ENCODE measurements at places on chromosomes 7 and 10.

GRCh38 chr7:22578007-22578733 lies 78.2 kb upstream of the STEAP1B start:
- no peak for DNase-seq

DNA sequence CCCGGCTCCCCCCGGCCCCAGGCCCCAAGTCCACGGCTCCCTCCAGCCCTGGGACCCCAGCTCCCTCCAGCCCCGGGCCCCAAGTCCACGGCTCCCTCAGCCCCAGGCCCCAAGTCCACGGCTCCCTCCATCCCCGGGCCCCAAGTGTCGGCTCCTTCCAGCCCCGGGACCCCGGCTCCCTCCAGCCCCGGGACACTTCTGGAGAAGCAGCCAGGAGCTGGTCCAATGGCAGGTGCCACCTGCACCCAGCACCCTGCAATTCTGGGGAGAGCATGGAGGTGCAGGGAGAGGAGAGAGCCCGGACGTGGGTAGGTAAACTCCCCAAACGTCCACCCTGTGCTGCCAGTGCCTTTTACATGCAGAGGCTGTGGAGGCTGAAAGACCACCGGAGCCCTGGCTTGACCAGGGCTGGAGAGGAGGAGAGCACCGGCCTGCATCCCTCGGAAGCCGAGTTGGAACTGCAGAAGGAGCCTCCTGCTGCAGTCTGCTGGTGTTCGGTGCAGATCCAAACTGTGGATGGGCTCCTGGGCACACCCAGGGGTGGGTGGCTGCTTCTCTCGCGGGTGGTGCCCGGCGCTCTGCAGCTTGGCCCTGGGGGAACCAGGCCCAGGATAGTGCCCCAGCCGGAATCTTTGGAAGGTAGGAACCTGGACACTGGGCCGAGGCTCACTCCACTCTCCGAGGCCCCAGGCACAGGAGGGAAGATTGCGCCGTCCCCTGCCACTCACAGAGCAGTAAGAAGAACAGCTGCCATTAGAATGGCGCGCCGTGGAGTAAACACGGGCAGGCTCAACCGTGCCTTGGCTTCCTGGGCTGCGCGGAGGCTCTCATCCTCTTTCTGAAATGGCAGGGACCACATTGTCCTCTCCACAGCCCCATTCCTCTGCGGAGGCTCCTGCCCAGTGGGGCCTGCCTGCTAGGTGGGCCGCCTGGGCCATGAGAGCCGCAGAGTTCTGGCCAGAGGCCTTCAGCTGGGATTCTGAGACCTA lies 14.7 kb downstream of the SHH start:
- no peak for DNase-seq

GRCh38 chr7:10211861-10212260 lies 761.8 kb upstream of the PHF14 start:
- no peak for DNase-seq

DNA sequence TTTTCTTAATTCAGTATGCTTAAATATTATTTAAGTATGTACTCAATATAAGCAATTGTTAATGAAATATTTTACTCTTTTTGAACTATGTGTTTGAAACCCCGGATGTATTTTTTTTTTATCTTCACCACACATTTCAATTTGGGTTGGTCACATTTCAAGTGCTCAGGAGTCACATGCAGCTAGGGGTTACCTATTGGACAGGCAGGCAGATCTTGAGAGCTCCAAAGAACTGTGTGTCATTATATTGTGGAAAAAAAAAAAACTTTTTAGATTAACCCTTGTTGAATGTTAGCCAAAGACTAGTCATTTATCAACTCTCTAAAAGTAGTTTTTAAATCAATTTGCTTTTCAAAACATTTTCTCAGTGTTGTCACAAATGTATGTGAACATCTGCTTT lies 37.2 kb downstream of the IKZF1 start:
- no peak for DNase-seq

DNA sequence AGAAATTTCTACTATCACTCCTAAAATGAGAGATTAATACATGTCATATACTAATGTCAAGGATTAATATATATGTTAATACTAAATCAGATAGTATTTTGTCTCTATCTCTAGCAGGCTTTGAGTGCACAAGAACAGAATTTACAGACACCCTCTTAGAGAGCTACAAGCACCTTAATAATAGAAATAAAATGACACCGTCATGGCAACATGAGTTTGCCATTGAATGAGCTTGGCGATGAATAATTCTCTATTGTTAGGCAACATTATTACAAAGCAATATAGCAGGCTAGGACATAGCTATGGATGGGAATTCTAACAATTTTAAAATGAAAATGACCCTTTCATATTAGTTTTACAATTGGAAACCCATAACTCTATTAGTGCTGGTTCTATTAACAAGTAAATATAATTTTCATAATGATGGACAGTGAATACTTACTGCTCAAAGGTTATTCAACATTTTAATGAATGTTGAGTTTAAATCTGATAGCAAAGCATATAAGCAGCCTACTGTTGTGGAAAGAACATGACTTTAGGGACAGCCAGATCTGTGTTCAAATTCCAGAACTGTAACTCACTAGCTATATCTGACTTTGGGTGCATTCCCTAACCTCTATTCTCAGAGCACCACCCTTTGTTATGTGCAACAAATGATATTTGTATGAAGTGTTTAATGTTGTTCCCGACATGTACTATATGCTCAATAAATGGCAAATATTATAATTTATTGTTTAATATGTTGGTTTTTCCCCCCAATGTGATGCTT lies 184.5 kb upstream of the DKK1 start:
- no peak for DNase-seq

DNA sequence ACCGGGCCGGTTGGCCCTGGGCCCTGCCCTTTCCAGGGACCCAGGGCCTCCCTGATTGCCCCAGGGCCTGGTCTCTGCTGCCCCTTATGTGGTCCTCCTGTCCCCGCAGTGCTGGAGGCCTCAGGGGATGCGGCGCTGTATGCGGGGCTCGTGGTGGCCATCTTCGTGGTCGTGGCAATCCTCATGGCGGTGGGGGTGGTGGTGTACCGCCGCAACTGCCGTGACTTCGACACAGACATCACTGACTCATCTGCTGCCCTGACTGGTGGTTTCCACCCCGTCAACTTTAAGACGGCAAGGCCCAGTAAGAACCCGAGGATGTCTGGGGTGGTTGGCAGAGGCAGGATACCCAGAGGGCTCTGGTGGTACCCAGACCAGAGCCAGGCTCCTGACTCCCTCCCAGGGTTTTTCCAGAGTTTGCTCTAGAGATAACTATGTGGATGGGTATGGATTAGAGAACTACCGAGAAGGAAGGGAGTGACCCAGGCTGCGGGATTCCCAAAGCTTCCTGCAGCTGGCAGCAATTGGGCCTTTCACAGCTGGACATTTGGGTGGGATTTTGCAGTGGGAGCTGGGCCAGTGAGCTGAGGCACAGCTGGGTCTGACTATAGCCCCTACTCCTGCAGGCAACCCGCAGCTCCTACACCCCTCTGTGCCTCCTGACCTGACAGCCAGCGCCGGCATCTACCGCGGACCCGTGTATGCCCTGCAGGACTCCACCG lies 28.1 kb upstream of the SLC29A3 start:
- no peak for DNase-seq

GRCh38 chr10:107747851-107748250 lies 583.3 kb upstream of the SORCS1 start:
- DNase-seq, result no peak

- DNase-seq, result no peak
These were observed 818 bp upstream of the SUPV3L1 start for GRCh38 chr10:69179089-69179742.

DNA sequence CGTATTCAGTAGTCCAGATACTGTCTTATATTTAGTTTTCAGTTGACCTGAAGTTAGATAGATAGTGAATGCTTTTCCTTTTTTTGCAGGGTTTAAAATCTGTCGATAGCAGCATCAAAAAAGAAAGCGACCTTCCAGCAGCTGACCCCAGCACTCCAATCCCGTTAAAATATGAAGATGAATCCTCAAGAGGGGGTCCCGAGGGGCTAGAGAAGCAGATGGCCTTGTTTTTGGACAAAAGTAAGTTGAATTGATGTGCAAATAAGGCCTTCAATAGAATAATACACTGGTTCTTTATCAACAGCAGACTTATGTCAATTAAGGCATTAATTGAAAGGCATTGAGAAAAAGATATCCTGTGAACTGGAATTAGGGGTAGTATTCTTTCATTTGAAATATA lies 18.7 kb downstream of the EDRF1 start:
- no peak for DNase-seq
